ENCODE measurements at places on chromosomes 7 and 10. TPM values are rescaled to one million over a fixed set of nuclear protein-coding genes. Genes with fewer than 3 reads are reported as not detected.

The EPHB6 gene
- total RNA-seq: 299 TPM

The LRRC18 gene
- not detected for total RNA-seq

- no peaks in the 10 kb centered on the region for H3K27me3 ChIP-seq
- no peaks in the 10 kb centered on the region for H3K36me3 ChIP-seq
- DNase-seq: no peak
- H3K27ac ChIP-seq: no peak overlapping the region
These were observed 55.0 kb upstream of the VWDE start for GRCh38 chr7:12458520-12459131.

GRCh38 chr10:11429439-11430052 lies 181.9 kb downstream of the USP6NL start:
- H3K4me3 ChIP-seq: no peak overlapping the region
- no peaks in the 10 kb centered on the region for H3K4me1 ChIP-seq
- H3K27ac ChIP-seq: no peak overlapping the region
- DNase-seq: peak; percentile 29
- no peaks in the 10 kb centered on the region for H3K27me3 ChIP-seq
- no peaks in the 10 kb centered on the region for H3K36me3 ChIP-seq

DNA sequence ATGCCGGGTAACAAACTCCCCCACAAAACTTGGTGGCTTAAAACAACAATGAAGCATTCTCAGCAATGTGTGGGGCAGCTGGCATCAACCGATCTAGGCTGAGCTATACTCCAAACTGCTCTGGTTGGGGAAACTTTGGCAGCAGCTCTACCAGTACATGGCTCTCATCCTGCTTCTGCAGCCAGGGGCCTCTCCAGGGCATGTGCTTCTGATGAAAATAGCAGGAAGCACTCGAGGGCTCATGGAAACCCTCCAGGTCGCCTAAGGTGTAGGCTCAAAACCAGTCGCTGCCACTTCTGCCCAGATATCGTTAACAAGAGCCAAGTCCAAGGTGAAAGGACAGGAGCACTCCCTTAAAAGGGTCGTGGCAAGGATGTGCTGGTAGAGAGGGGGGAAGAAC lies 134.1 kb downstream of the TEX36 start:
- no peaks in the 10 kb centered on the region for H3K36me3 ChIP-seq
- DNase-seq: no peak
- H3K27ac ChIP-seq: no peak overlapping the region
- no peak overlapping the region for H3K4me3 ChIP-seq

DNA sequence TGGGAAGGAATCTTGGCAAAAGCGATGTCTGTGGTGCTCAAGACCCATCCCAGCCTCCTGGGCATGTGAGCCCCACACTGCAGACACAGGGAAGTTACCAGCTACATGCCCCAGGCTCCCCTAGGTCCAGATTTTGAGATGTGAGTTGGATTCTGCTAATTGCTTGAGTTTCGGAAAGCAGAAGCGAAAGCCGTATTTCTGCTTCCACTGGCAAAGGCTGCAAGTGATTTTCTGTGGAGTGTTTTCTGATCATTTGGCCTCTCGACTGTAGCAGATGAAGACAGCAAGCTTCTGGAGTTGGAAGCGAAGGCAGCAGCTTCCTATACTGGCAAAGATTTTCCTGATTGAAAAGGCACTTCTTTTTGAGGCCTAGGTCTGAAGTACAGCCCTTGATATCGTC lies 29.6 kb downstream of the ANKRD16 start:
- H3K27ac ChIP-seq: no peak overlapping the region
- DNase-seq: no peak
- H3K27me3 ChIP-seq: no peaks in the 10 kb centered on the region
- no peak overlapping the region for H3K4me3 ChIP-seq
- no peaks in the 10 kb centered on the region for H3K36me3 ChIP-seq

GRCh38 chr7:44100458-44101302 lies 3.5 kb upstream of the AEBP1 start:
- H3K27ac ChIP-seq: peak overlapping the region; percentile 69
- no peak overlapping the region for H3K4me3 ChIP-seq
- DNase-seq: no peak
- peaks cover 43% of the 10 kb centered on the region for H3K4me1 ChIP-seq
- H3K36me3 ChIP-seq: no peaks in the 10 kb centered on the region

DNA sequence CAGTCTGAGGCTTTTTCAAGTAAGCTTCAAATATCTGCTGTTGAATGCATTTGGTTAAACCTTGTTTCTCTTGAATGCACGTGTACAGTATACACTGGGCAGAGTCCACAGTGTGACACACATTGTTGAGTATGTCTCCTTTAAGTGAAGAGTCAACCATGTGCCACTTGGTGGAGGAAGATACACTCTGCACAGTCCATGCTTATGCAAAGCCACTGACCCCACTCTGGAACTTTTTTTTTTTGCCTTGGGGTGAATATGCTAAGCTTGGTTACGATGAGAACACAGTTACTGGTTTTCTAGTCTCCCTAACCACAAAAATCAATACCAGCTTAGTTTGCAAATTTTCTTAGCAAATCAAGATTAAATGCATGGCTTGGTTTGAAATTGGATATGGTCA lies 186.8 kb upstream of the VIPR2 start:
- H3K27ac ChIP-seq: no peak overlapping the region
- H3K4me1 ChIP-seq: no peaks in the 10 kb centered on the region
- DNase-seq: no peak
- H3K27me3 ChIP-seq: no peaks in the 10 kb centered on the region
- no peak overlapping the region for H3K4me3 ChIP-seq

- DNase-seq: no peak
- H3K27ac ChIP-seq: no peak overlapping the region
- H3K4me1 ChIP-seq: no peaks in the 10 kb centered on the region
- no peaks in the 10 kb centered on the region for H3K36me3 ChIP-seq
These were observed 213.1 kb downstream of the PCDH15 start for GRCh38 chr10:54587971-54588370.

DNA sequence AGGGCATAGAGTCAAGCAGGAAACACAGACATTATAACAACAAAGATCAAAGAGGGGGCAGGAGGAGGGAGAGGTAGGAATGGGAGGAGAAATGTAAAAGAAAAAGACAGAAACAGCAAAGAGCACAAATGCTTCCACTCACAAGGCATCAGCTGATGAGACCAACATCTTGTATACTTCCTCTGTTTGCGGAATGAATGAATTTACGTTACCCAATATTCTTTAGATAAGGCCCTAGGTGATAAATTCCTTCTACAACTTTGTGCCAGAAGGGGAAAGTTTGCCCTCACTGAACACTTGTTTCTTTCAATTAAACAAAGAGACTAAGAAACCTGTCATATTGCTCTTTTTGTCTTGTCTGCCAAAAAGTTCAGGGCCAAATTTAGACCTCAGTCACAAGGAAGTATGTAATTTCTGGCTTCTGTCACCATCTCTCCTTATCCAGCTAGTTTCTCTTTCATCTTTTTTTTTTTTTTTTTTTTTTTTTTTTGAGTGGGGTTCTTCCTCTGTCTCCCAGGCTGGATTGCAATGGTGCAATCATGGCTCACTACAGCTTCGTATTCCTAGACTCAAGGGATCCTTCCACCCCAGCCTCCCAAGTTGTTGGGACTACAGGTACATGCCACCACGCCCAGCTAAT lies 116.4 kb upstream of the NANOS1 start:
- H3K27me3 ChIP-seq: no peaks in the 10 kb centered on the region
- DNase-seq: no peak
- no peak overlapping the region for H3K27ac ChIP-seq
- no peak overlapping the region for H3K4me3 ChIP-seq
- no peaks in the 10 kb centered on the region for H3K4me1 ChIP-seq

DNA sequence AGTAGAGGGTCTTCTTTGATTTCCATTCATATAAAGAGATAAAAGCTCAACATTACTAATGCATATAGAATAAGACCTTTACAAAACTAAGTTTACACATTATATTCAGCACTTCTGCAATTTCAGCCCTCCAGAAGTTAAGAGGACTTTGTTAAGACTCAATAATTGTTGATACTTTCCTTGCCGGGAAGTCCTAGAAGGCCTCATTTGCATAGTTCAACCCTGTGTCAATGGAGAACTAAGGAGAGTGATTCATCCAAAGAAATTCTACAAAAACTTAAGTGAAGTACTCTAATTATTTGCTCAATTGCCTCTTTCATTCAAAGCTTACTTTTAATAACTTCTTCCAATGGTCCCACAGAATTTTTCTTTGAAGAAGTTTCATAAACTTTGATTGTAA lies 1060.3 kb upstream of the CELF2 start:
- no peaks in the 10 kb centered on the region for H3K4me1 ChIP-seq
- no peak overlapping the region for H3K4me3 ChIP-seq
- no peaks in the 10 kb centered on the region for H3K36me3 ChIP-seq
- no peak for DNase-seq

GRCh38 chr7:4208086-4208485 lies 474.0 kb upstream of the FOXK1 start:
- no peak overlapping the region for H3K27ac ChIP-seq
- H3K36me3 ChIP-seq: no peaks in the 10 kb centered on the region
- no peak for DNase-seq
- H3K4me3 ChIP-seq: no peak overlapping the region
- H3K27me3 ChIP-seq: no peaks in the 10 kb centered on the region
- peaks cover 4% of the 10 kb centered on the region for H3K4me1 ChIP-seq

GRCh38 chr10:118017071-118017740 lies 29.5 kb downstream of the RAB11FIP2 start:
- H3K4me3 ChIP-seq: no peak overlapping the region
- peaks cover 11% of the 10 kb centered on the region for H3K36me3 ChIP-seq
- DNase-seq: no peak

- no peaks in the 10 kb centered on the region for H3K36me3 ChIP-seq
- H3K27ac ChIP-seq: no peak overlapping the region
- peaks cover 6% of the 10 kb centered on the region for H3K27me3 ChIP-seq
- H3K4me1 ChIP-seq: peaks cover 7% of the 10 kb centered on the region
These were observed 16.3 kb downstream of the CYP3A4 start for GRCh38 chr7:99767662-99768061.
